Stimulated activated naive CD4-positive, alpha-beta T cell treated with Interleukin-2 at 50 U/mL for 16 hours (primary cell): ENCODE measurements at places on chromosomes 6 and 20.

- DNase-seq = no peak
These were observed 56.4 kb downstream of the CD24 start for GRCh38 chr6:106918115-106918514.

- no peak for DNase-seq
These were observed 42.5 kb upstream of the DST start for GRCh38 chr6:56685102-56685733.

DNA sequence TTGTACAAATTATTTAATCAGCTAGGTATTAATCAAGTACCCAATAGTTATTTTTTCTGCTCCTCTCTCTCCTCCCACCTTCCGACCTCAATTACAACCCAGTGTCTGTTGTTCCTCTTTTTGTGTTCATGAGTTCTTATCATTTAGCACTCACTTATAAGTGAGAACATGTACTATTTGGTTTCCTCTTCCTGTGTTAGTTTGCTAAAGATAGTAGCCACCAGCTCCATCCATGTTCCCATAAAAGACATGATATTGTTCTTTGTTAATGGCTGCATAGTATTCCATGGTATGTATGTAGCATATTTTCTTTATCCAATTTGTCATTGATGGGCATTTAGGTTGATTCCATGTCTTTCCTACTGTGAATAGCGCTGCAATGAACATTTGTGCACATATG lies 652.8 kb upstream of the CITED2 start:
- no peak for DNase-seq

- no peak for DNase-seq
These were observed 125.0 kb upstream of the MLIP start for GRCh38 chr6:53986165-53986720.

DNA sequence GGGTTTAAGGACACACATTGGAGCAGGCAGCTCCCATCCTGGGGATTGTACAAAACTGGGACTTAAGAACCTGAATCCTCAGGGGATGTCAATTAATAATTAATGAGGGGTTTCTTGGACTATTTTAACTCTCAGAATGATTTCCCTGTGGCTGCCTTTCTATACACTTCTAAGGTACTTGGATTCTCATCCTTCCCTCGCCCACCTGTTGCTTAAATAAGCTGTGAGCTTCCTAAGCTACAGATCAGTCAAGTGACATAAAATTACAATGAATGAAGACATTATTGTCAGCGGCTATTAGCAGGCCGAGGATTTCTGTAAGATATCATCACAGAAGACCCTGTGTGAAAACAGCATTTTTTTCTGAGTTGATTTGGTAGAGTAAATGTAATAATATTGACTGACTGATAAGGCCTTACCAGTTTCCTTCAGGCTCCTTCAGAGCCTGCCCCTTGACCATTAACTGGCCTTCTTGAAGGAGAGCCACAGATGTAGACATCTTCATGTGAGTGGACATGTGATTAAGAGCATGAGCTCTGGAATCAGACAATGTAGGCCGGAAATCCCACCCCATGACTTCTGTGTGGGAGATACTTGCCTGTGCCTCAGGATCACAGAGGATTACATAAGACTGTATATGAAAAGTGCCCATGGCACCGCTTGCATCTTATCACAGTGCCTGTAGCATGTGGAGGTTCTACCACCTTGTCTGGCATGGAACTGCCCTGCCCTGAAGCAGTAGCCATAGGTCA lies 101.7 kb downstream of the TULP4 start:
- no peak for DNase-seq

- DNase-seq = no peak
These were observed 3.7 kb upstream of the FOXO3 start for GRCh38 chr6:108556866-108557493.

GRCh38 chr6:129500958-129501739 lies 208.8 kb downstream of the ARHGAP18 start:
- no peak for DNase-seq

DNA sequence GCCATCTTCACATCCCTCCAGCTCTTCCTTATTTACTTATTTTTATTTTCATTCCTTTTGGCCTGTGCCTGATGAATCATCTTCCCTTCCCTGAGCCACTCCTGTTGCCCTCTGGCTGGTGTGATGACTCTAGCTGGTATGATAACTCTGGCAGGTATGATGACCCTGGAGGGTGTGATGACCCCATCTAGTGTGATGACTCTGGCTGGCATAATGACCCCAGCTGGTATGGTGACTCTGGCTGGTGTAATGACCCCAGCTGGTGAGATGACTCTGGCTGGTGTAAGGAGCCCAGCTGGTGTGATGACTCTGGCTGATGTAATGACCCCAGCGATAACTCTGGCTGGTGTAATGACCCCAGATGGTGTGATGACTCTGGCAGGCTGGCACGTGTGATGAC lies 426.8 kb downstream of the QKI start:
- DNase-seq = no peak

GRCh38 chr6:72414657-72415056 lies 207.2 kb upstream of the KCNQ5 start:
- DNase-seq = no peak
